ENCODE measurements at places on chromosomes 7 and 10.

GRCh38 chr10:1126461-1126860 lies 70.3 kb downstream of the WDR37 start:
- DNase-seq = no peak

DNA sequence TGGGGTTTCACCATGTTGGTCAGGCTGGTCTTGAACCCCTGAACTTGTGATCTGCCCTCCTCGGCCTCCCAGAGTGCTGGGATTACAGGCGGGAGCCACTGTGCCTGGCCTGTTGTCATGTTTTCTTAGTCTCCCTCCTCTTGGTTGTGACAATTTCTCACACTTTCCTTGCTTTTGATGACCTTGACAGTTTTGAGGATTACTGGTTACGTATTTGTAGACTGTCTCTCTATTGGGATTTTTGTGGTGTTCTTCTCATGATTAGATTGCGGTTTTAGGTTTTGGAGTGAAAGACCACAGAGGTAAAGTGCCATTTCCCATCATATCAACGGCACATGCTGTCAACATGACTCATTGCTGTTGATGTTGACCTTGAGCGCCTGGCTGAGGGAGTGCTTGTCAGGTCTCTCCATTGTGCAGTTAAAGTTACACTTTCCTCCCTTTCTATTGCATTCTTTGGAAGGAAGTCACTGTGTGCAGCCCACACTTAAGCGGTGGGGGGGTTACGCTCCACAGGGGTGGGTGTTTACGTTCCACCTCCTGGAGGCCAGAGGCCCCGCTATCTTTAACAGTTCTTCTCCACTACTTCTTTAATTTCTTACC lies 10.8 kb downstream of the NEURL1 start:
- no peak for DNase-seq

DNA sequence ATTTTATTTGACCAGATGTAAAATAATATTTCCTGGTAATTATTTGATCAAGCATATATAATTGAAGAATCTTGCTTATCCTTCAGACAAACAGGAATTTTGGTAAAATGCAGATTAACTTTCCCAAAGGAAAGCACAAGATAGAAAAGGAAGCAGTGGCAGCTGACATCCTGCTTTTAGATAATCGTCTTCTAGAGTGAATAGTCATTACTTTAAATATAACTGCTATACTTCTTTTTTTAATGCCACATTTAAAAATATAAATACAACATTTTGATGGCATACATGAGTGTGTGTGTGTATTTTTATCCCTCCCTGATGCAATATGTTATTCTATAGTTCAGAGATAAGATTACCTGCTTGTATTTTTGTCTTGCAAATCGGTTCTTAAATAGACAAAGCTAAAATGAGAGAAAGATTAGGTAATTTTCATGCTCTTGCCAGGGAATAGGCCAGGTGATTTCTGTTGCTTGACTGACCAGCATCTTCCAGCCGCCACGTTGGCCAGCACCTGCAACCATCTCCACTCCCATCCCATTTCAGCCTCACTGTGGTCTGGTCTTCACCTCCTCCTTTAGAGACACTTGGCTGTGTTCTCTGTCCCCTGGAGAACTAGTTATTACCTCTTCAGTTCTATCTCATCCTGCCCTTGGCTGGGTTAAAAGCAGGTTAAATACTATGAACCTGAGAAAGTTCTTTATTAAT lies 58.1 kb downstream of the MDFIC start:
- DNase-seq = no peak

- DNase-seq = no peak
Measured at GRCh38 chr10:99828464-99828863, 46.0 kb downstream of the ABCC2 start.

- peak; percentile 30 for DNase-seq
Measured at GRCh38 chr10:30434273-30435072, 489 bp downstream of the MAP3K8 start.

DNA sequence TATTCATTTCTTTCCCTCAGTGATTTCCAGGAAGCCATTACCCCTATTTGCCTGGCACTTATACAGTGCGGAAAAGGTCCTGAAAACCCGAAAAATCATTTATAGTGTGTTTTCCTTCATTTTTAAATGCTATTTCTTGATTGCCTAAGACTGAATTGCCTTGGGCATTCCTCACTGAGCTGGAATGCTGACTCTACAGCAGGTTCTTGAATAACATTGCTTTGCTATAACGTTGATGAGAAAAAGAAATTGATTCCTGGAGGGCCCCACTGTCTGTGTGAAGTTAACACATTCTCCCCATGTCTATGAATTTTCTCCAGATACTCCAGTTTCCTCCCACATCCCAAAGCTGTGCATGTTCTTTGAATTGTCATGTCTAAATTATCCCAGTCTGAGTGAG lies 308.5 kb downstream of the EXOC4 start:
- no peak for DNase-seq

DNA sequence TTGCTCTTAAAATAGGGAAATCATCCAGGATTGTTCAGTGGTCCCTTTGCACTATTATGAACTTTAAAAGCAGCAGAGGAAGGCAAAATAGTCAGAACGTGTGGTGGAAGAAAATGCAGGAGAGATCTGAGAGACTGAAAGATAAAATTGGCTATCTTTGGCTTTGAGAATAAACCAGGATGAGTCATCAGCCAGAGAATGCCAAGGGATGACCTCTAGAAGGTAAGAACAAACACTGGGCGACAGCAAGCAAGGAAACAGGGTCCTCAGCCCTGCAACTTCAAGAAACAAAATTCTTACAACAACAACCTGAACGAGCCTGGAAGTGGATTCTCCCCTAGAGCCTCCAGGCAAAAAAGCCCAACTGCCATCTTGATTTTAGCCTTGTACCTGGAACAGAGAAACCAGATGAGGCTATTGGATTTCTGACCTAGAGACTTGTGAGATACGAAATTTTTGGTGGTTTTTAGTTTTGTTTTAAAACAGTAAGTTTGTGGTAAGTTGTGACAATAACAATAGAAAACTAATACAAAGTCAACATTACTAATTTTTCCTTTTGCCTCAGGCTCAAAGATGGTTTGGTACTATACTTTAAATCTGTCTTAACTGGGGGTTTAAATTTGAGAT lies 130.2 kb upstream of the CNTNAP2 start:
- DNase-seq = no peak

- no peak for DNase-seq
Measured at GRCh38 chr7:67251986-67252558, 255.4 kb downstream of the TYW1 start.

- DNase-seq = no peak
Measured at GRCh38 chr10:45627412-45628048, 45.0 kb downstream of the ZFAND4 start.

GRCh38 chr7:33129806-33130153 lies 416 bp downstream of the BBS9 start:
- no peak for DNase-seq

DNA sequence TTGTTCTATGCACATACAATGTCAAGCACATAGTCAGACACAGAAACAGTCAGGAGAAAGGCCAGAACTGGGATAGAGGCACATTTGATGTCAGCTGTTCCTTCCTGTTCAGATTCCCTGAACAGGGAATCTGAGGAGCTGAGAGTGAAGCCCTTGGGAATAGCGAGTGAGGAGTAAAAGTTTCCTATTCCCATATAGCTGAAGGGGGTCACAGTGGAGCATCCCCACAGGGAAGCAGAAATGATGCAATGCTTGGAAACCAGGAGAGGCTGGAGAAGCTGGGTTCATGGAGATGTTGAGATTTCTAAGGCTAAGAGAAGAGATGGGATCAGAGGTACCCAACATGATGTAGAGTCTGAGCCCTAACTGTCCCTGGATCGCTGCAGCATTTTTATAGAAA lies 11.3 kb upstream of the PRXL2A start:
- no peak for DNase-seq

DNA sequence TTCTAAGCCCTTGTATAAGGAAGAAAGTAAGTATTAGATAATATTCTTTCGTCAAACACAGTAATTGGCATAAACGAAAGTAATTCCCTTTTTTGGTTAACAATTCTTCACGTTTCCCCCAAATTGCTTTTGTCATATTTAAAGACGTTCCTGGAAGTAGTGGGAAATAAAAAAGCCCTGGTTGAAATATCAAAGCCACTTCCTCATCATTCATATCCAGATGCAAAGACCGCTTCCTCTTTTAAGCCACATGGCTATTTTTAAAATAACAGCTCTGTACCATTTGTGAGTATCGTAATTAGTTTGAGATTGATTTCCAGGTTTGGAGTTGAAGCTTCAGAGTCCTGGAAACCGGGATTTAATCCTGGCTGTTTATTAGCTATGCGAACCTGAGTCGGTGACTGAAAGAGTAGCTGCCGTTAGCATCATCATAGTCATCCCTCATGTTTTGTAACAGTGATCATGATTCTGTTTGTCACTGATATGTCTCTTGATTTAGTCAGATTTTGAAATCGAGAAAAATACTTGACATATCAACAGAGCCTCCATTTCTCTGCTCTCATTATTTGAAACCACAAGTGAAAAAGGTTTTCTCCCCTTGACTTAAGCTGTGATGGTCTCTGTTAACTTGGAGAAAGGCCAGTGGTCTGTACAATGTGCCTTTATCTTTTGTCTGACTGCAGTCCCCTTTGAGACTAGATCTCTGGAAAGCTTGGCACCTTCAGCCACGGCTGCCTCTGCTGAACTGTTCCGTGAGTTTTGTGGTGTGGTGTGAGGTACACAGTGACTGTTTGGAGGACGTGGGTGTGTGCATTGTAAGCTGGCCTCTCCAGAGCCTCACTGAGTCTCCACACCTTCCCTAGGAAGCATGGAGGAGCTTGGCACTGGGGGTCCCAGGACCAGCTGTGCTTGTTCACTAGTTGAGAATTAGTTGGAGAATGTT lies 18.1 kb downstream of the OPTN start:
- no peak for DNase-seq

DNA sequence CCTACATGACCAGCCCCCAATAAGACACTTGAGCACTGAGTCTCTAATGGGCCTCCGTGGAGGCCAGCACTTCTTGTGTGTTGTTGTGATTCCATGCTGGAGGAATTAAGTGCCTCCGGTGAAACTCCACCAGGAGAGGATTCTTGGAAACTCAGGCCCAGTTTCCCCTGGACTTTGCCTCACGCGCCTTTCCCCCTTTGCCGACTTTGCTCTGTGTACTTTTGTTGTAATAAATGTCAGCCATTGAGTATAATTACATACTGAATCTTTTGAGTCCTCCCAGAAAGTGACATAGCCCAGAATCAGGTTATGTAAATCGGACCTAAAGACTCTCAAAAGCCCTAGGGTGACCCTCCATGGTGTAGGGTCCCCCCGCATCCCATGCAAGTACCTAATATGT lies 82.4 kb downstream of the DLG5 start:
- DNase-seq = no peak

- DNase-seq = no peak
Measured at GRCh38 chr10:74827045-74827441, 643 bp downstream of the KAT6B start.

DNA sequence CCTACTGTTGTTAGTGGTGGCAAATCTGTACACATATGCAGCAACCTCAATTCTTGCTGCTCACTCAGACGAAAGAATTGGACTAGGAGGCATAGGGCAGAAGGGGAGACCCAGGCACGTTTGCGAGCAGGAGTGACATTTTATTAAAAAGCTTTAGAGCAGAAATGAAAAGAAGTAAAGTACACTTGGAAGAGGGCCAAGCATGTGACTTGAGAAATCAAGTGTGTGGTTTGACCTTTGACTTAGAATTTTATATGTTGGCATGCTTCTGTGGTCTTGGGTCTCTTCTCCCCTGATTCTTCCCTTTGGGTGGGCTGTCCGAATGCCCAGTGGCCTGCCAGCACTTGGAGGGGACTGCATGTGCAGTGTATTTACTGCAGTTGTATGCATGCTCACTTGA lies 205.5 kb upstream of the SEMA3D start:
- DNase-seq = no peak

DNA sequence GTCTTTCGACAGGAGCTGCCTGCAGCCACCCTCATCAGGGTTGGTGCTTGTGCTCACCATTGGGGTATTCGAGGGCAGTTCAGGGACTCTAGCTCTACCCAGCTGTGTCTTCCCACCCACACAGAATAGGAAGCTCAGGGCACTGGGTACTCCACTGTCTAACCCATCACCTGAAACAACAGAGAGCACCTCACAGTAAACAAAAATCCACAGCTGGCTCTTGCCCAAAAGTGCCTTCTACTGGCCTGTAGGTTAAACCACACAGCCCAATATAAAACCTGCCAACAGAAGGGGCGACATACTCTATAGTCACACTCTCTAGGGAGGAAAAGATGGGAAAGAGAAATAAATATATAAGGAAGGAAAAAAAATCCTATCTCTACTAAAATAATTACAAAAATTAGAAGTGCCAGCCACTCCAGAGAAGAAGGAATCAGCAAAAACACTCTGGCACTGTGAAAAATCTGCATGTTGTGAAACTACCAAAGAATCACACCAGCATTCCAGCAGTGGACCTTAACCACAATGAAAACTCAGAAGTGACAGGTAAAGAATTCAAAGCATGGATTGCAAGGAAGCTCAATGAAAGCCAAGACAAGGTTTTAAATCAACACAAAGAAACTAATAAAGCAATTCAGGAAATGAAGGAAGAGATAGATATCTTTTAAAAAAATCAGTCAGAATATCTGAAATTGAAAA lies 110.0 kb downstream of the HGF start:
- no peak for DNase-seq

DNA sequence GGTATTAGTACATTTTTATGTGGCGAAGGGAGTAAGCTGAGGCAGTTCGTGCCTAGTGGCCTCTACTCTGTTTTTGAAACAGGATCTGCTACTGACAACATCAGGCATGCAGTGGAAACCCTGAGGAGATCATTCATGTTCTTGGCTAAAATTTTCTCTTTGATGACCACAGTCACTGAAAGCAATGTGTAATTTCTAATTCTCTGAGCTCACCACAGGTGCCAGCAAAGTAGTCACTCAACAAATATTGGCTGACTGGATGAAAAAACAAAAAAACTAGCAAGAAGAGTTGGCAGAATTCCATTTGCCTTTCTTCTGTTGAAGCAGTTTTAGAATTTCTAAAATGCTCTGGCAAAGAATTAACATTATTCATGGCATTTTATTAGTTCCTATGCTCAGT lies 176.5 kb upstream of the KCTD7 start:
- DNase-seq = no peak

GRCh38 chr7:94374721-94375566 lies 19.8 kb upstream of the COL1A2 start:
- no peak for DNase-seq

DNA sequence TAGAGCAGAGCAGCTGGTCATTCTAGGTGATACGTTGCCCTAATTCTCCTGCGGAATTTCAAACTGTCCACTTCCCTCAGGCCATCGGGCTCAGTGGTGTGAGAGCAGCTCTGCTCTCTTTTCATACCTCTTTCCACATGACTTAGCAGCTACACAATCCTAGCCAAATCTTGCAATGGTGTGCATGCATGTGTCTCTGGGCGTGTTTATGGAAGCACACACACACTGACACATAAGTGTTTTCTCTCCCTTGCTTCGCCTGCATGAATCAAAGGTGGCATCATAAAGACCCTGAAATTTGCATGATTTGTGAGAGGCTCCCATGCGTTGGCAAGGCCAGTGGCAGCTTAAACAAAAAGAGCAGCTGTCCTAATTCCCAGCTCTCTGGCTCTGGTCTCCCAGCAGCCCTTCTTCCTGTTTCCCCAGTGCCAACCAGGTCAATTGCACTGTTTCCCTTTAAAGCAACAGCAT lies 1189.5 kb downstream of the GATA3 start:
- DNase-seq = no peak

GRCh38 chr10:95501203-95502094 lies 59.7 kb downstream of the SORBS1 start:
- DNase-seq = no peak

- no peak for DNase-seq
Measured at GRCh38 chr10:13955409-13956068, 368.8 kb downstream of the PRPF18 start.

- DNase-seq = no peak
Measured at GRCh38 chr10:118753331-118754228, 1.2 kb downstream of the CACUL1 start.

- no peak for DNase-seq
Measured at GRCh38 chr7:82430500-82431465, 12.8 kb downstream of the CACNA2D1 start.
